Activated naive CD8-positive, alpha-beta T cell treated with anti-CD3 and anti-CD28 coated beads, Interleukin-2, amount 10 ng/mL, durations not matched to agents 7 days and 5 days (primary cell): ENCODE measurements at places on chromosomes 6 and 20. TPM values are rescaled to one million over a fixed set of nuclear protein-coding genes. Genes with fewer than 3 reads are reported as not detected.

TGM6 gene
- not detected for total RNA-seq

- no peak for DNase-seq
Measured at GRCh38 chr6:124356276-124356810, 552.7 kb downstream of the NKAIN2 start.

DNA sequence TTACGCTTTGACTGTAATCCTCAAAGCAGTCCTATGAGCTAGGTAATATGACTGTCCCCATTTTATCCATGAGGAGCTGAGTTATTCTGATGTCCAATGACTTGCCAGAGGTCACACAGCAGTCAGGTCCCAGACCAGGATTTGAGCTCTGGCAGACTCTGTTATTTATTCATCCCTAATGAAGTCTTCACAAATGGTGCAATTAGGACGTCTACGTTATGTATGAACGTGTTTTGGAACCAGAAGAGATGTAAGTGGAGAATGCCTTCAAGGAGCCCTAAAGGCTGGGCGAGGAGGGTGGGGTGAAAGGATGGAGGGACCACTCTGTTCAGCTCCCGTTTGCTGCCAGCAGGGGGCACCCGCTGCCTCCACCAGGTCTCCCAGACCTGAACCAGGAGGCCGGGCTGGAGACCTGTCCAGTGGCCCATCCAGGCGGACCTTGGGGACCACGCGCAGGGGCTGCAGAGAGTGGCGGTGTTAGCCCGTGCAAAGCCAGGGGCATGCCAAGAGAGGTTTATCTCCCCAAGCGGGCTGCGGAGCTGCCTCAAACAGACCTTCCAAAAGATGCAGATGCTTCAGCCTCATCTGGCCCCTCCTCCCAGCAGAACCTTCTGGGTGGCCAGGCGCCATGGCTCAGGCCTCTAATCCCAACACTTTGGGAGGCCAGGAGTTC lies 15.2 kb upstream of the ZNF335 start:
- DNase-seq: peak; percentile 87

STXBP5 gene
- 19.4 TPM for total RNA-seq

DEFB132 gene
- total RNA-seq: not detected

DNA sequence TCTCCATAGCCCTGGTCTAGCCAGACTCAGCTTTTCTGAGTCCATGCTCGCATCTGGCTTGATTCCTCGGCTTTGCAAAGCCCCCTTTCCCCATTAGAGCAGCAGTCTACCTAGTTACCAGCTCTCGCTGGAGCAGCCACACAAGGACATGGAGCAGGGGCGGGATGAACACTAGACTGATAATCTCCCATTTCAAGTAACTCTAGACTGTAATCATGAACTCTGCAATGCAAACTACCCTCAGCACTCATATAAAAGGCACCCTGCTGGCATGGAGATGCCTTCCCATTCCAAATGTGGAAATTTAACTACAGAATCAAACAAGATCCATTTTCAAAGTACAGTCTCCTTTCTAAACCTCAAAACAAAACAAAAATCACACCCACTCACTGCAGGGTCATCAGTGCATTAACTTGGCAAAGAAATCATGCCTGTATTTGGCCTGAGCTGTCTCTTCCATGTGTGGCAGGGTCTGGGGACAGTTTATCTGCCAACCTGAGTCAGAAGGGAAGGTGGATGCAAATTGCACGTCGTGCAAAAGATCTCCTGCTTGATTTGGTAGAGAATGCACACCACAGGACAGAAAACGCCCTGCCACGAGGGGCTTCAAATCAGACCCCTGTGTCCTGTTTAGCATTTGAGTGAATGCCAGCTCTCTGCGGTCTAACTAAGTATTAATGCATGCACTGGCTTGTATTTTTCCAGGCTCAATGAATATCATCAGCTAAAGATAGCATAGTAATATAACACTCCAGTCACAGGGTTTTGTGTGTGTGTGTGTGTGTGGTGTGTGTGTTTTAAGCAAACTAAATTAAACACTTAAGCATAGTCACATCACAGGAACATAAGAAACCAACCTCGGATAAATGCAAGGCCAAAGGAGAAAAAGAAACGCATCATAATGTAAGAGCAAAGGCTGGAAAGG lies 85.3 kb downstream of the MYLK4 start:
- no peak for DNase-seq

DNA sequence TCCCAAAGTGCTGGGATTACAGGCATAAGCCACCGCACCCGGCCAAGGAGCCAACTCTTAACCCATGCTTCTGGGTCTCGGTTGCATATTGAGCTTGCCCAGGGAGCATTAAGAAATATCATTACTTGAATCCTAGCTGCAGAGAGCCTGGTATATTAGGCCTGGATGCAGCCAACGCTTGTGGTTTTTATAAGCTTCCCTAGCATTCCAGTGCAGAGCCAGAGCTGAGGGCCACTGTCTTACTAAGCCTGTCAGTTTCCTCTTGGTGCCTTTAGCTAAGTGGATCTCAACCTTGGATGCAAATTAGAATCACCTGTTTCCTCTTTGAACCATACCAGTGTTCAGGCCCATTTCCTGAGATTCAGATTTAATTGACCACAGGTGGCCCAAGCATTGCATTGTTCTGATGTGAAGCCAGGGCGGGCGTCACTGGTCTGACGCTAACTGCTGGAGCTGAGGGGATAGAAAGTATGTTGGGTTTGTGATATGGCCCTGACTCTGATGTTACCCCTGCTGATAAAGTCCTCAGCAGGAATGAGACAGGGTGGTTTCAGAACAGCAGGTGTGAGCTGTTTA lies 76.3 kb downstream of the BTBD3 start:
- DNase-seq: no peak

DNA sequence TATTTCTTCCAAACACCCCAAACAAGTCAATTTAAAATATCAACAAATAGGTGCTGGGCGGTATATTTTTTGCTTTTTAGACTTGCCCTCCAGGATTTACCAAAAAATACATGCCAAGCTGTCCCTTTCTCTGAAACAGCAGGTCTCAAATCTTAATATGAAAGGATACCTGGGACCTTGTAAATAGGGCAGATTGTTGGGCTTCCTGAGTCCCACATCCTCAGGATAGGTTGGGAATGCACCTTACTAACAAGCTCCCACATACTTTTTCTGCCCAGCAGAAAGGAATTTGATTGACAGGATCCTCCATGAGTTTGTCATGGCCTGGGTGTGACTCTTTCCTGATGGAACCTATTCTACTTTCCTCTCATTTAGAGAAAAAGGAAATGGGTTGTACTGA lies 4.9 kb upstream of the SLC24A3 start:
- DNase-seq: no peak

OPRM1 gene
- not detected for total RNA-seq

DNA sequence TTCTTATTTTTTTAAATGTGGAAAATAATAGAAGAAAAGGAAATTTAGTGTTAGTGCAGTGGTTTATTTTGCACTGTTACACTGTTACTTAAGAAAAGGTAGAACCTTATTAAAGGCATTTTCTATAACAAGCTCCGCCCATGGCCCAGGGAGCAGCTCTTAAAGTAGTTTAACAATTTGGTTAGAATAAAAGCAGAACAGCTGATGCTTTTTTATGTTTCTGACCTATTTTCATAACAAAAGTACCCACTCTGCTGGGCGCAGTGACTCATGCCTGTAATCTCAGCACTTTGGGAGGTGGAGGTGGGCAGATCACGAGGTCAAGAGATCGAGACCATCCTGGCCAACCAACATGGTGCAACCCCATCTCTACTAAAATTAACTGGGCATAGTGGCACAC lies 32.6 kb downstream of the DSTN start:
- DNase-seq: no peak

DNA sequence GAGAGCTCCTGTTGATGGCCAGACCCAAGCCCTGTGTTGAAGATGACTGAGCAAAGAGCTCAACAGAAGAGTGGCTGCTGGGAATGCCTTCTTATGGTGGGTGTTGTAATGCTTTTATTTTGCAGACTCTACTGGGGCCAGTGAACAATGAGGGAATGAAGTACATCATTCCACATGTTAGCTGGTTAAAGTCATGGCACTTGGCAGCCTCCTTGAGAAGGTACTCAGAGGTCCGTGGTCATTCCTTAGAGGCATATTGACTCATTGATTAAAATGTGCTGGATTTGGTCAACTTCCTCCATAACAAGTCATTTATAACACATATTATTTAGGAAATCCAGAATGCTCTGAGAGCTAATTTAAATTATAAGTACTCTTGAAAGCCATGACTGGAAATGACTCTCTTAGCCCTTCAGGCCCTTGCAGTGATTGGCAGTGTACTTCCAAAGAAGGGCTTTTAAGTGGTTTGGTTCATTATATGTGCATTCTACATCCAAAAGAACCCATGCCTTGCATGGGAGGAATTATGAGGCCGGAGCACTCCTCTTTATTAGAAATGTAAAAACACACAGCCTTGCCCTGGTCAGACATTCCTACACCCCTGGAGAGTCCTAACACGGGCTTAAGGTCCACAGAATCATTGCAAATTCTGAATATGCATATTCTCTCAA lies 976.9 kb downstream of the KIF16B start:
- DNase-seq: no peak

DNA sequence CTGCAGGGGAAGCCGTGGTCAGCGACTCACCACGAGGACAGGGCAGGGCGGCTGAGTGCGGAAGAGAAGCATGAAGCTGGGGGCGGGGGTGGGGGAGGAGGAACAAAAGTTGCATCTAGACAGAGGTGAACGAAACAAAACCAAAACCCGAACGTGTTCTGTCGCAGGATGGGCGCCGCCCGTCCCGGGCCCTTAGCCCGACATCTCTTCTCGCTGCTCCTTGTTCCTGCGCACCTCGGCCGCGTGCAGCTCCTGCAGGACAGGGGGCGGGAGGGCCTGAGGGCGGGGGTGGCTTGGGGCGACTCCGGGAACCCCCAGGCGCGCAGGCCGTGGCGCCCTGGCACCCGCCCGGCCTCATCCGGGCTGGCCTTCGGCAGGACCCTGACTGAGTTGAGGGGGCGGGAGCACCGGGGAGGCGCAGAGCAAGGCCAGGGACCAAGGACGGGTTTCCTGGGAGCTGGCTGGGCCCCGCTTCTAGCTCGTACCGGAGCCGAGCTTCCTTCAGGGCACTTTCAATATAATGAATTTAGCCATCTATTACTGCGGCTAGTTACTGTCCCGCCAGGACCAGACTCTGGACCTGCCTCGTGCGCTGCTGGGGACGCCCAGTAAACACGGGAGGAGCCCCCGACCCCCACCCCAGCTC lies 12.0 kb downstream of the STMN3 start:
- peak; percentile 76 for DNase-seq

JARID2 gene
- 31.5 TPM for total RNA-seq

MCHR2 gene
- total RNA-seq: not detected

- no peak for DNase-seq
Measured at GRCh38 chr6:3768502-3768901, 17.0 kb upstream of the PXDC1 start.

DNA sequence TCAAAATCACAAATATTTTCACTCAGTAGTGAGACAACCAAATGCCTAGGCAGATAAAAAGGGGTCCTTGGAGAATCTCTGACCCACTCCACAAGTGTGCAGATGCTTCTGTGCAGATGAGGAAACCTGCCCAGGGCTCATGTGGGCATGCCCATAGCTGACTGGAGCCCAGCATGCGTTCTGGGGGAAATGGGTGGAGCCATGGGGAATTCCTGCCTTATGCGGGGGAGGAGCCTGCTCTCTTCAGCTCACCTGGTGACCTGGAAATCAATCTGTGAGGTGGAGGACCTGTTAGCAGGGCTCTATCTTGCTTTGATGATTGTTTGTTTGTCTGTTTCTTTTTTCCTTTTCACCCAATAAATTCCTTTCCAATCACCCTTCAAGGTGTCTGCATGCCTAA lies 23.4 kb upstream of the PLN start:
- no peak for DNase-seq

GRCh38 chr6:11810039-11810541 lies 31.5 kb upstream of the ADTRP start:
- DNase-seq: no peak

DNA sequence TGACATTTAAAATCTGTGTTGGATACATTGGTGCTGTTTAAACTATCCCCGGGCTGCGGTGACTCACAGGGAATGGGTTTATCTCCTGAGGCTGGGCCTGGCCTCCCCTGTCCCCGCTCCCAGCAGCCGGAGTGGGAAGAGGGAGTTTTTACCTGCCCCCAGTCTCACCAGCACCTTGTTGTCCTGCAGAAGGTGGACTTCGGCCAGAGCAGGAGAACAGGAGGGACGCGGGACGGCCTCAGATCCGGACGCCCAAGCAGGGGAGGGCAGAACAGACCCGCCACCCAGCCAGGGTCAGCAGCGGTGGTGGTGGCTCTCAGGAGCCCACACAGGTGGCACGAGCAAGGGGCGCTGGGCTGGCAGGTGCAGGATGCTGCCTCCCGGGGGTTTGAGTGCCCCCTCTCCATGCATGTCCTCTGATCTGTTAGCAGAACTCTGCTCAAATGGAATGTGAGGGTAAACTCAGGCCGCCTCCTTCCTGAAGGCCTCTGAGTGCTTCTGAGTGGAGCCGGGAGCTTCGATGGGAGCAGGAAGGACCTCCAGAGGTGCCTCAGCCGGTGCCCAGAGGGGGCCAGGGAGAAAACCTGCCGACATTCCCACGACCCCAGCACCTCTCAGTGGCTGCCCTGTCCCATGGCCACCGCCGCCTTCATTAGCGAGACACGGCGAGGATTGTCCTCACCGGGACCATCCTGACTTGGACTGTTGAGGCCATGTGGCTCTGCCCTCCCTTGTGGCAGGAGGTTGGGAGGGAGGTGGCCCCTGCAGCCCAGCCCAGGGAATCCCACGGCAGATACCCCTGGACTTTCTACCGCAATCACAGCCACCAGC lies 43.4 kb upstream of the MRGBP start:
- no peak for DNase-seq

DNA sequence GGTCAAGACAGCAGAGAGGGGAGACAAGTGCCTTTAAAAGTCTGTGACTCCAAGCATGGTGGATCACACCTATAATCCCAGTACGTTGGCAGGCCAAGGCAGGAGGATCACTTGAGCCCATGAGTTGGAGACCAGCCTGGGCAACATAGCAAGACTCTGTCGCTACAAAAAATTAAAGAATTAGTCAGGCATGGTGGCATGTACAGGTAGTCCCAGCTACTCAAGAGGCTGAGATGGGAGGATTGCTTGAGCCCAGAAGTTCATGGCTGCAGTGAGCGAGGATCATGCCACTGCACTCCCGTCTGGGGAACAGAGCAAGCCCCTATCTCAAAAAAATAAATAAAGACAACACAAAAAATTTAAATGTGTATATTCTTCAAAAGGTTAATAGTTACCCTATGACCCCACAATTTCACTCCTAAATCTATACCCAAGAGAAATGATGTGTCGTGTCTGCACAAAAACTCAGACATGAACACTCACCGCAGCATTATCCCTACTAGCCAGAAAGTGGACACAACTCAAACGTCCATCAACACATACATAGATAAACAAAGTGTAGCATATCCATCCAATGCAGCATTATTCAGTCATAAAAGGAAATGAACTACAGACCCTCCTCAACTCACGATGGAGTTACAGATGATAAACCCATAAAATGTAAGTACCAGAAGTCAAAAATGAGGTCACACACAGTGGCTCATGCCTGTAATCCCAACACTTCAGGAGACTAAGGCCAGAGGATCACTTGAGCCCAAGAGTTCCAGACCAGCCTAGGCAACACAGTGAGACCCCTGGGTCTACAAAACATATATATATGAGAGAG lies 23.9 kb downstream of the ZMYND8 start:
- DNase-seq: no peak

WFDC12 gene
- not detected for total RNA-seq

GJA10 gene
- not detected for total RNA-seq
